ENCODE measurements at places on chromosomes 7 and 10.
A peak's percentile ranks its signal among the peaks of the same experiment; 100 is the strongest.

DNA sequence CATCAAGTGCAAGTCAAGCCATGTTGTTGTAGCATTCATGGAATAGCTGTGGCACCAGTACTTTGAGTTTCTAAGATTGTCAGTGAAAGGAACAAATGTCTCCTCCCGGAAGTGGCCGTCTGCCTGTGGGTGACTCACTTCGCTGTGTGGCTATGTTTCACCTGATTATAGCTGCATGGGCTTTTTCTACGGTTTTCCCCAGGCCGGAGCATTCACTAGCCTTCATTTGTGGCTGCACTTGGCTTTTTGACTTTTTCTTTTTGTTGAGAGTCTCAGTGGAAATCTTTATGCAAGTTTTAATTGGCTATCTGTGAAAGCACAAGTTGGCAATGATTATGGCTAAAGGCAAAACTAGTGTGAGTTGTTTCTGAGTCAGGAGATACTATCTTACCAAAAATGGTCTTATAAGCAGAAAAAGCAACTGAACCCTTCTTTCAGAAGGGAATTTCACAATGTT is 35.0 kb downstream of the SRI start:
- DNase-seq = peak; percentile 17

- DNase-seq = no peak
Observed at GRCh38 chr7:79912213-79912633, 222.4 kb upstream of the GNAI1 start.

DNA sequence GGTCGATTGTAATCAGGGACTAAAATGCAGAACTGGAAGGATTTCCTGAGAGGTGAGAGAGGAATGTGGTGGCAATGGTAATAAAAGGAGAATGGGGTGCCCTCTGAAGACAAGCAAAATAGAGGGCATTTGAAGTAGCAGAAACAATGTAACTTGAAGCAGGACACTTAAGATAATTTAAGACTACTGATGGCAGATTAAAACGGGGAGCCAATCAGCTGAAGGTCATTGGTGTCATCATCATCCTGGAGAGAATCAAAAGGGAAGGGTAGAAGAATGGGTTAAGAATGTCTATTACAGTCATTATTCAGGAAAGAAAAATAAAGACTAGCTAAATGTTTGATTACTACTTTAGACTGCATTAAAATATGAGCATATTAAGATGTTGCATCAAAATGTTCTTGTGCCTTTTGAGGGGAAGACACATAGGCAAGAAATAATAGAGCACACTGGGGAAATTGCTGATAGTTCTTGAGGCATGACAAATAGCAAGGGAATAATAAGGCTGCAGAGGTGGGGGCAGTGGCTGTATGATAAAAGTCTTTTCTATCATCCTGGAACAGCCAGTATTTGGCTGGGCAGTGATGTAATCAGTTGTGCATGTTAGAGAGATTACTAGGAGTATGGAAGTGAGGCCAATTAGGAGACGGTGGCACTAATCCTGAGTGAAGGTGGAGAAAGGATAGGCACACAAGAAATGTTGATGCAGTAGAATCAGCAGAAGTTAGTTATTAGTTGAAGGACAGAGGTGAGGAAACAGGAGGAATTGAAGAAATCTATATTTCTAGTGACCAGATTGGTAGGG is 60.2 kb downstream of the CCDC71L start:
- DNase-seq = no peak

DNA sequence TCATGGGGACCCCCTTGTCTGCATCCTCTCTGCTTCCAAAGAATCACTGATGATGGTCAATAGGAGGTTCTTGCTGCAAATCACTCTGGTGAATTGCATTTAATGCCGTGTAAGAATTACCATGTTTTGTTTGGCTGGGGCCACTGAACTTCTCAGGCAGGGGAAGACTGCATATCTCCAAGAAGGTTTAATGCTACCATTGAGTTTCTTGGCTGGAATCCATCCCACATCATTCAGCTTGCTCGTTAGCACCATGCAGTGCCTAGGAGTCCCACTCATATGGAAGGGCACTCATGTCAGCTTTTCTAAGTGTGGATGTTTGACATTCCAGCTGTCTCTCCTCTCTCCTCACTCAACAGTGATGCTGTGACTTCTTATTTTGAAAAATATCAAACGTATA is 50.2 kb upstream of the BAMBI start:
- no peak for DNase-seq

- DNase-seq = no peak
Observed at GRCh38 chr7:37957221-37957970, 37.0 kb downstream of the EPDR1 start.

DNA sequence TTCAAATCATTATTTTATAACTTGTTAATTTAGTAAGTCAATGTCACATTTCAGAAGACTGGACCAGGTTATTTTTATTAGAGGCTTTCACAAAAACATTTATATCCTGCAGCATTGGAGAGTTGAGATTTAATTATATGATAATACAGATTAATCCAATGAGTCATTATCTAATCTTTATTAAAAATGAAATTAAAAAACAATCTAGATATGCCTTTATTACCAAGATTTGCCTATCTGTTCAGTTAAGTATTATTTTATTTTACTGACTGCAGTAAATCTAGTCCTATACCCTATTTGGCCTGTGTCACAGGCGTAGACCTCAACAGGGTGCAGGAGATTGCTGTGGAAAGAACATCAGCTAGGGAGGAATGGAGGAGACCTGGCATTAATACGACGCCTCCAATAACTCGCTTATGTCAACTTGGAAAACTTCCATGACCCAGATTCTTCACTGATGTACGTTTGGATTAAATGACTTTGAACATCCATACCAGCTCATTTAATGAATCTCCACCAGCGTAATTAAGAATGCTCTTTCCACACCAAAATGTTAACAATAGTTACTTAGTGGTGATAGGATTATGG is 18.2 kb downstream of the PAXIP1 start:
- DNase-seq = no peak

Data from adrenal gland (tissue), 19 donors.